ENCODE measurements at places on chromosomes 1 and 21.

DNA sequence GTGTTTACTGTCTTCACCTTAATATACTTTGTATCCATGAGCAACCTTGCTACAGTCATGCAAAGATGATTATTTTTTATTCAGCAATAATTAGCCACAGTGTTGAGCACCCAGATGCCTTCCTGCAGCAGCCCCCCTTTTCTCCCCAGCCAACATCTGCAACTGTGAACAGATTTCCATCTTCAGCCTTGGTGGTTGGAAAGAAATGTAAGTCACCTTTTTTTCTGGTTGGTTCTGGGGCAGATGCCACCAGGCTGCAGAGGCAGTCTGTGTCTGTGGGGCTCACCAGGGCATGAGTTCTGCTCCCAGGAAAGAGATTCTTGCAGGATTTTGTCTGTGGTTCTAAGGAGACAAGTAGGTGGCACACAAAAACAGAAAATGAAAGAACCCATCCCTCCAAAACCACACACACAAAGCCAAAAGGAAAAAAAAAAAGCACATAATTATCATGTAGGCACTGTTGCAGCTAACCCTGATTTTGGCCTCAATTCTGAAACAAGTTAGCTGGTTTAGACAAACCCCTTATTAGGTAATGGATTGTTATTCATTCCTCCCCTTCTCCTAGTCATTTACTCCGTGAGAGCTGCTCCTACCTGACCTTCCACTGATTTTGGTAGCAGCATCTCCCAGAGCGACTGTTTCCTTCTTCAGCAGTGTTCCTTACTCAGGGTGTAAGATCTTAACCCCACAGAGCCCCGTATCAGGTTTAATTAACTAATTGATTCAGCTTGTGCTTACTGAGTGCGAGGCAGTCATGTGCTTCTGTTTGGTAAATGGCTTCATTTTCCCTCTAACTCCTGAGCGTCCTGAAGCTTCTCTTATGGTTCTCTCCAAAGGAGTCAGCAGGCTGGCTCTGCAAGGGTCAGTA, 36.5 kb downstream of the GALNT2 start:
- DNase-seq: no peak

DNA sequence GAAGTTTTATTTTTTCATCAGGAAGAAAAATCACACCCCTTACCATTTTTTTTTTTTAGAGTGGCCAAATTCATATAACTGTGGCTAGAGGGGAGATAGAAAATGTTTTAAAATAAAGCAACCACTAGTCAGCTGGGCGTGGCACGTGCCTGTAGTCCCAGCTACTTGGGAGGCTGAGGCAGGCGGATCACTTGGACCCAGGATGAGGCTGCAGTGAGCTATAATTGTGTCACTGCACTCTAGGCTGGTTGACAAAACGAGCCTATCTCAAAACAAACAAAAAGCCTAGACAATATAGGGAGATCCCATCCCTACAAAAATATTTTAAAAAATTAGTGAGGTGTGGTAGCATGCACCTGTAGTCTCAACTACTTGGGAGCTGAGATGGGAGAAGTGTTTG, 14.8 kb upstream of the BECN2 start:
- no peak for DNase-seq

DNA sequence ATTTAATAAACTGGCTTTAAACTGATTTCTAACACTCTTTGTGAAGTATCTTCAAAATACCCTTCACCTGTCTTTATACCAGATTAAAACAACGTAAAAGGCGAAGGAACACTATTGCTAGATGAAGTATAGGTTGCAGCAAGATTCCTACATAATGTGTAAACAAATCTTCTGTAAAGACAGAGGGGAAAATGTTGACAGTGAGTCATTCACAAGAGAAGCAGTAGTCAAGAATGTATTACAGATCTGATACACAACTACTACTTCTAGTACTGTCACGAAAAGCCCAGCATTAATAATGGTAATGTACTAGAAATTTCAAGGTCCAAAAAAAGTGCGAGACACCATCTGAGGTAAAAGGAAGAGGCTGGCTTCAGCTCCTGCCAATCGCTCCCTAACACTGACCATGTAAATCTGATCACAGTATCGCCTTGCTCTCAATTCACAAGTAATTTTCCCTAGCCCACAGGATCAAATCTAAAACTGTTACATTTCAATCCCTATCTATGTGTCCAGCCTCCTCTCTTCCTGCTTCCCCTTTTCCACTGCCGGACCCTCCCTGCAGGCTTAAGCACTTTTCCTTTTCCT, 290.4 kb downstream of the AKT3 start:
- no peak for DNase-seq

GRCh38 chr21:35582731-35583130, 477.6 kb downstream of the SETD4 start:
- DNase-seq: no peak

DNA sequence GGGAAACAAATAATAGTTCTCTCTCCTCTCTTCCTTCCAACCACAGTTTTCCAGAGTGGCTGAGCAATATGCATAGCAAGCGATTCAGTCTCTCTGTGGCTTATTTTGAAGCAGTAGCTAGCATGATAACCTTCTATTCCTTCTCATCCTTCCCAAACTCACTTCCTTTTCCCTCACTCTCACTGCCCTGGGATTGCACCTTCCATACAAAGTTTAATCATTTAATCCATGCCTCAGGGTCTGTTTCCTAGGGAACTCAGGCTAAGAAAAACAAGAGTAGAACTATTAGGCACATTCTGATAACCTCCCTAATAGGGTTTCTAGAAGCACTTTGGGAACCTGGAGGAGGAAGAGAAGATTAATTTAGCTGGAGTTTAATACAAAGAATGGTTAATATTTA, 97.7 kb upstream of the S1PR1 start:
- DNase-seq: no peak
